ENCODE measurements at places on chromosomes 16 and 17. TPM values are rescaled to one million over a fixed set of nuclear protein-coding genes. Genes with fewer than 3 reads are reported as not detected.

Gene HS3ST4
- total RNA-seq: not detected

Gene CHST6
- total RNA-seq: 0.04 TPM

Gene EMC6
- total RNA-seq: 95.1 TPM

Gene HCRT
- total RNA-seq: not detected

Gene RASD1
- total RNA-seq: 1.1 TPM

Gene HSPB9
- total RNA-seq: 0.11 TPM

- no peak for DNase-seq
Measured at GRCh38 chr17:81251094-81251708, 12.1 kb downstream of the NDUFAF8 start.

GRCh38 chr17:3771140-3771539 is 29.8 kb downstream of the ITGAE start:
- peak; percentile 69 for DNase-seq

DNA sequence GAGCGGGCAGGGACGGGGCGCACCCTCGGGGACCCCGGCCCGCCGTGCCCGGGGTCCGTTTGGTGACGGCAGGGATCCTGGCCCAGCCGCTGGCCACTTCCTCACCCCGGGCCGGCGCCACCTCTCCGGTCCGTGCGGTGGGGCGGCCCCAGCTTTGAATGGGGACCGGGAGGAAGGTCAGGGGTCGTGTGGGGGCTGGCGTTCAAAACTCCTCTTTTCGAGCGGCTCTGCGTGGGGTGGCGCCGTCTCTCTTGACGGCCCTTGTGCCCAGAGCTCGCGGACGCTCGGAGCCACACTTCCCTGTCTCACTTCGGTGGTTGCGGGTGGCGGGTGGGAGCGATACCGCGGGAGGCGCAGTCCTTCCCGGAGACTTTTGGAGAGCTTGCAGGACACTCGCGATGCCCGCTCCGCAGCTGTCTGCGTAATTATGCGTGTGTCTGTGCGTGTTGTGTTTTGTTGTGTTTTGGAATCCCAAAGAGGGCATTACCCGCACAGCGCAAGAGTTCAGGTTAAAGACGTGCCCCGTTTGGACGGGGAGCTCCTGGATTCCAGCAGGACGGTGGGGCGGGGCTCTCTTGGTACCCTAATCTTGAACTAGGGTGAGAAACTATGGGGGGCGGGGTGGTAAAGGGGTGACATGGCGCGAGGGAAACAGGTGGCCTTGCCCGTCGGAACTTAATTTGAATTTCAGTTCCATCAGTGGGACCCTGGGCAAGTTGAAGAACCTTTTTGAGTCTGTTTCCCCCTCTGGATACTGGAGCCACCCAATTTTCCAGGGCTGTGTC is 637 bp downstream of the PLCG2 start:
- DNase-seq: no peak

DNA sequence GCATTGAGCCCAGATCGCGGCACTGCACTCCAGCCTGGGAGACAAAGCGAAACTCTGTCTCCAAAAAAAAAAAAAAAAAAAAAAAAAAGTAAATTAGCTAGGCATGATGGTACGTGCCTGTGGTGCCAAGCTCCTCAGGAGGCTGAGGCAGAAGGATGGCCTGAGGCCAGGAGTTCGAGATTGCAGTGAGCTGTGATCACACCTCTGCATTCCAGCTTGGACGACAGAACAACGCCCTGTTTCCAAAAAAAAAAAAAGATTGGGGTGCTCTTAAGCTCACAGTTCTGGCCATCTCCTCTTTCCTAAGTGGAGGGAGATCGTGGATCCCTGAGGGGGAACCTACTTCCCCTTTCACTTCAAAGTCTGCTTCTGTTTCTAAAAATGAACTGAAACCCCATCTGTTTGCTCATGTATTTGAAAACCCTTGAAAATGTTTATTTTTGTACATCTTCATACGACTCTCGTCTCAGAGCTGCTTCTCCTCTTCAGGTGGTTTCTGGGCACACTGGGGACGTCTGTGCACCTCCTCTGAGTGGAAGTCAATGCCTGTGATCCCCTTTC is 138.8 kb downstream of the PRKCA start:
- DNase-seq: no peak

- DNase-seq: no peak
Measured at GRCh38 chr17:21370430-21370829, 5.7 kb upstream of the KCNJ12 start.

DNA sequence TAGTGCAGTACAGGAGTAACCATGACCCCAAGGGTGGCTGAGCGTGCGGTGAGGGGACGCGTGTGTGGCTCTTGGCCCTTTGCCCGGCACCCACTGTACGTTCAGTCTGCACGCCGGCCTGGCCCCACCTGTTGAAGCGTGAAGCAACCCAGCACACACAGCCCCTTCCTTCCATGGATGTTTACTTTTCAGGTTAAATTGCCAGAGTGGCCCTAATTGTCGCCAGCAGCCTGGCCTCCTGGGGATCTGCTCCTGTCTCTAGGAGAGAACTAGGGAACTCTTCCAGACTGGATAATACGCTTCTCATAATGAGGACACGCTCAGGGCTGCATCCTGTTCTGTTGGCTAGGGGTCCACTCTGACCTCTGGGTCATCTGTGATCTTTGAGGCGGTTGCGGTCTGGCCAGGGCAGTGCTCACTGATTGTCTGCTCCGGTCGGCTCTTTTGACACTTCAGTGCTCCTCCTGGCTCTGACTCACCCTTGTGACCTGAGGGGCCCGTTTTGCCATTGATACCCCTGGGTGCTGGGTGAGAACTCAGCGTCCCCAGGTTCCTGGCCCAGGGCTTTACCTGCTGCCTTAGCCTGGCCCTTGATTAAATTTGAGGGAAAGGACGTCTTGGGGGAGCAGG is 27.7 kb downstream of the TPSG1 start:
- no peak for DNase-seq

GRCh38 chr16:31242206-31242605 is 17.6 kb upstream of the ITGAM start:
- no peak for DNase-seq

GRCh38 chr17:17300624-17301568 is 2.3 kb upstream of the NT5M start:
- peak; percentile 19 for DNase-seq

DNA sequence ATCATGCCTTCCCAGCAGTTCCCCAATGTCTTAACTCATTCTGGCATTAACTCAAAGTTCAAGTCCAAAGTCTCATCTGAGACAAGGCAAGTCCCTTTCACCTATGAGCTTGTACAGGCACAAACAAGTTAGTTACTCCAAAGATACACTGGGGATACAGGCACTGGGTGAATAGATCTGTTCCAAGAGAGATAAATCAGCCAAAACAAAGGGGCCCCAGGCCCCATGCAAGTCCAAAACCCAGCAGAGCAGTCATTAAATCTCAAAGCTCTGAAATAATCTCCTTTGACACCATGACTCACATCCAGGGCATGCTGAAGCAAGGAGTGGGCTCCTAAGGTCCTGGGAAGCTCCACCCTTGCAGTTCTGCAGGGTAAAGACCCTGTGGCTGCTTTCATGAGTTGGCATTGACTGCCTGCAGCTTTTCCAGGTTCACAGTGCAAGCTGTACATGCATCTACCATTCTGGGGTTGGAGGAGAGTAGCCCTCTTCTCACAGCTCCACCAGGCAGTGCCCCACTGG is 332.2 kb upstream of the KIF2B start:
- DNase-seq: no peak

DNA sequence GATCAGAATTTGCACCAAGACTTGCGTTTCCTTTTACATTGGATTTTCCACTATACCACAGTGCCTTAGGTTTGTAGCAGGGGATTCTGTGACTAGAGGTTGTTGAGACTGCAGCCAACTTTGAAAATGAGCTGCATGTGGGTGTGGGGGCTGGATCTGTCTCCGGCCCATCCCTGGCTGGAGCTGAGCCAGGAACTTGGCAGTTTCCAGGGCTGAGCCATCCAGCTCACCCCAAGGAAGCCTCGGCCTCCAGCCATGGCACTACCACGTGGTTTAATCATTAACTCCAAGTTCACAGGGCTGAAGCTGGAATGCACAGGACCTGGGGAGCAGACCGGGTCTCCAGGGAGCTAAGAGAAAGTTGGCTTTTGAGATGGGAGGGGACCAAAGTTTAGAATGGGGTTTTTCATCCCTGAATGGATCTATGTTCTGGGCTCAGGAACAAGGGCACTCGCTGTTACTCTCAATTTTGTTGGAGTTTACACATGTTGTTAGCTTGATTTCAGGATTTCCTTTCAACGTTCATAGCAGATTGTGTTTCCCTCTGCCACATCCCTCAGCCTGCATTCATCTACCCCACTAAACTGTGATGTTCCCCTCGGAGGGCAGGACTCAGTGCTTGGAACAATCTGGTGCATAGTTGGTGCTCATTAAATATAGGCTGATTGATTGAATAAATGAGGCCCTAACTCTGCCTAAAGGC is 42.3 kb upstream of the HNF1B start:
- DNase-seq: no peak

DNA sequence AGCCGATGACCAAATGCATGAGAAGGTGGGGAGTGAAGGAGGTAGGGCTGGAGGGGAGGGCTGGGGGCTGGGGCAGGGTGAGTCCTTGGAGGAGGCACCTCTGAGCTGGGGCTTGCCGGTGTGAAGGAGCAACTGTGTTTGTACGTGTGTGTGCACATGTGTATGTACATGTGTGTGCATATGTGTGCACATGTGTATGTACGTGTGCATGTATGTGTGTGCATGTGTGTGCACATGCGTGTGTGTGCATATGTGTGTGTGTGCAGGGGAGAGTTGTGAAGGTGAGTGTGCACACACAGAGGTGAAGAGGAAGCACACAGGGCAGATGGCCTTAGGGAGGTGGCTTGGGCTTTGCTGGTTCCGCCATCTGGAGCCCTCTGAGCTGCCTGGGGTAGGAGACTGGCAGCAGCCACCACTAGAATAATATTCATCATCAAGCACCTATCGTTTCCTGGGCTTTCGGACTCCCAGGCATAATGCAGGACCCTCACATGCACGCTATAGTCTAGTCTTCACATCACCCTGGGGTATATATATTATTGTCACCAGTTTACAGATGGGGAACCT is 120.9 kb upstream of the CDC42EP4 start:
- no peak for DNase-seq

- no peak for DNase-seq
Measured at GRCh38 chr17:45361451-45361850, 44.6 kb upstream of the MAP3K14 start.

DNA sequence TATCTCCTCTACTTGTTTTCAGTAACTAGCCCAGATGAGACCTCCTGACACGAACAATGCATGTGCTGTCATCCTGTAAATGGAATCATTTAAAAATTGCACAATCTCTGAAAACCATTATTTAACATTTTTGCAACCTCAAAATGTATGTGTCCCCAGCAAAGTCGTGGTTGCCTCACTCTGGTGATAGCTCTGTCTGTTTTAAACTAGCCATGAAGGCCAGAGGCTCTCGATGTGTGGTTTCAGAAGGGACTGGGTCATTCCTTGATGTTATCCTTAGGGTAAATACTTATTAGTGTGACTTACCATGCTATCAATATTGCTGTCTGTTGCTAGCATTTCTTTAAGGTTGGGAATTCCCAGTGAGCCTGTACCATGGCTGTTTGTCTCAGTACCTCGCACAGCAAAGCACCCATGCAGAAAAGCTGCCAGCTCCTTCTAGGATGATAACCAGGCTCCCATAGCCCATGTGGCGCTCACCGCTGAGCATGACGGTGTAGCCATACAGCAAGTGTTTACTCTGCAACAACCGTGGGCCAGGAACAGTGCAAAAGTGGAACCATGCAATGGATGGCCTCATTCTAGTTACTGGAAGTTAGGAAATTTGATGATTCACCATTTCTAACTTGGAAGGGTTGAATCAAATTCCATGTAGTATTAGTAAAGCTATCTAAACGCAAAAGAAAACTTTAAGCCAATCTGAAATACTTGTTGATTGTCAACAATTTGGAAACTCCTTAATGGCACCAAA is 2.9 kb upstream of the PGS1 start:
- no peak for DNase-seq

GRCh38 chr17:33299115-33299514 is 6.0 kb upstream of the ASIC2 start:
- no peak for DNase-seq

- no peak for DNase-seq
Measured at GRCh38 chr16:57349212-57350031, 9.2 kb upstream of the CCL22 start.

- DNase-seq: no peak
Measured at GRCh38 chr17:78610951-78611511, 33.8 kb upstream of the DNAH17 start.

DNA sequence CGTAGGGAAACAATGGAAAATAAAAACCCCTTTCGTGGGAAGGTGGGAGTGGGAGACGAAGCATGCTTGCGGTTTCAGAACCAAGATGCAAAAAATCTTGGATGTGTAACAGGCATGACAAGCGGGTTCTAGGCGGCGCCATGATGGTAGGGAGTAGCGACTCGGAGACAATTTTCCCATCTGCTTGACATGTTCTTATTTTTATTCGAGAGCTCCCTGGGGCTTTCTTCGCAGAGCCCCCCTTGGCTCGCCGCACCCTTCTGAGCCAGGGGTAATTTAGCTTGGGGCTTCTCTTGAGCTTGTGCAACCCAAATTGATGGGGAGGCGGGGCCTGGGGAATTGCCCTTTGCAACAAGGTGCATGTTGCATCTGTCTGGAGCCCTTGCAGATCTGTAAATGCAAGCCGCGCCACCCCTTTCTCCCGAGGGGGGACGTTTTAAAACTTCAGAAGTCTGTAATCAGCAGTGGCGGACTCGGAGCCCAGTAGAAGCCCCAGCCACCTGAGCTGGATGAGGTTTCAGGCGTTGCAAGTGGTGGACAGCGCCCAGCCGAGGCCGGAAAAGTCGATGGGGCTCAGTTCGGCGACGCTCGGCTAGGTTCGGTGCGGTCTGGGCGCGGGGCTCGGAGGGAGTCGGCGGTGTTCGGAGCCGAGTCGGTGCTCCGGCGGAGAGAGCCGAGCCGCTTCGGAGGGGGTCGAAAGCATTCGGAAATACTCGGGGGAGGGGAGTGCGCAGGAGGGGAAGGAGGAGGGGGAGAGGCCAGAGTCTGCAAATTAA is 2.9 kb downstream of the GNAO1 start:
- DNase-seq: peak; percentile 48

DNA sequence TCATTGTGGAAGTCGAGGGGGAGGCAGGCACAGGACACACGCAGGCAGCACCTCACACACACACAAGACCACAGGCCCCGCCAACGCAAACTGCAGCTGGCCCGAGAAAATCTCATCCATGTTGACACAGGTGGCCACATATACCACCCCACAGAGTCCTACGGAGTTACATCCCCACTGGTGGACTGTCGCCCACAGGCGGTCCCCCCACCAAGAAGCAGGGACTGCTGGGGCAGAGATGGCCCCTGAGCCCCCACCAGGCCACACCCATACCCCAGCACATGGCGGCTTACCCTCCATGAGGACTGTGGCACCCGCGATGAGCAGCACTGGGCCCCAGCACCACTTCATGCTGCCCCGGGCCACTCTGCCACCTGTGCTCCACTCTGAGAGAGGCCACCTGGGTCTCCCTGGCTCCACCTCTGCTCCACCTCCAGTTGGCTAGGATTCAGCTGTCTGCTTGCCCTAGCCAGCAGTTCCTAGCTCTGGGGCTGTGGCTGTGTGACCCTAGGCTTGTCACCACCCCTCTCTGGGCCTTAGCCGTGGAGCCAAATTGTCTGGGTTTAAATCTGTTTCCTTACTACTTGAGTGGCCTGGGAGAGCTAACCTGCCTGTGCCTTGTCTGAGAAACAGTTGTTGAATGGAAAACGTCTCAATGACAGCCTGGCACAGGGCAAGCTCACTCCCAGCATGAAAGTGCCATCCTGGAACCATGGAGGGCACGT is at the start of gene PRSS53:
TSS of gene PRSS53 (minus strand) at position 485 of the 725 bp plus-strand sequence. CDS start at position 351, 134 bp downstream.
- no peak for DNase-seq

Measured in CD8-positive, alpha-beta memory T cell (primary cell).